ENCODE measurements at places on chromosomes 2 and 18.

GRCh38 chr2:23487735-23488492 lies 102.9 kb downstream of the KLHL29 start:
- no peak for DNase-seq

DNA sequence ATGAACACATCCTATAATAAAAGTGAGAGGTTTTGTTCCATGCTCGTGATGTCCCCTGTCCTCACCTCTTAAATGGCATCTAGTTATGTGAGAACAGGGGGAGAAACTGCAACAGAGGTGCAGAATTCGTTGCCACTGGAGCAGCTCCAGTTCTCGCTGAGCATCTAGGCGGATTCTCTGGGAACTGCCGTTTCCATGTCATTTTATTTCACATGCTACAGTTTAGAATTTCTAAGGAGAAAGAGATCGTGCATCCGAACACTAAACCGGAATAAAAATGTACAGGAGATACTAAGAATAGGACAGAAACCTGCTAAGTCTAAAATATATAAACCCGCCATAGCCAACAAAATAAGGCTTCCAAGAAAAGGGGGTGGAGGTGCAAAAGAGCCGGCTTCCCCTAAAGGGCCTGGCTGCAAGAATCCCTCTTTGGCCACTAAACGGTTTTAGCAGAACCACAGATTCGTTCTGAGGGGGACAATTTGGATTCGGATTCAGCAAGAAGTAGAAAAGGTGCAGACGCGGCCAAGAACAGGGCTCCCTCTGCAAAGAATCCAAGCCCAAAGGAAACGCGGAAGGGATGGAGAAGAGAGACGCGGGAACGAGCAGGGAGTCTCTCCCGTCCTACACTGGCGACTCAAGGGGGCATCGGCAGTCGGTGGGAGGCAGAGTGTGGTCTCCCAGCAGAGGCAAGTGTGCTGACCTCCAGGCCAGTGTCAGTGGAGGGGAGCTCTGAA lies 1.3 kb downstream of the TMEM163 start:
- no peak for DNase-seq

- DNase-seq: no peak
Measured at GRCh38 chr18:13581496-13582177, 144.7 kb downstream of the FAM210A start.

- no peak for DNase-seq
Measured at GRCh38 chr2:25098056-25098455, 56.2 kb downstream of the EFR3B start.

DNA sequence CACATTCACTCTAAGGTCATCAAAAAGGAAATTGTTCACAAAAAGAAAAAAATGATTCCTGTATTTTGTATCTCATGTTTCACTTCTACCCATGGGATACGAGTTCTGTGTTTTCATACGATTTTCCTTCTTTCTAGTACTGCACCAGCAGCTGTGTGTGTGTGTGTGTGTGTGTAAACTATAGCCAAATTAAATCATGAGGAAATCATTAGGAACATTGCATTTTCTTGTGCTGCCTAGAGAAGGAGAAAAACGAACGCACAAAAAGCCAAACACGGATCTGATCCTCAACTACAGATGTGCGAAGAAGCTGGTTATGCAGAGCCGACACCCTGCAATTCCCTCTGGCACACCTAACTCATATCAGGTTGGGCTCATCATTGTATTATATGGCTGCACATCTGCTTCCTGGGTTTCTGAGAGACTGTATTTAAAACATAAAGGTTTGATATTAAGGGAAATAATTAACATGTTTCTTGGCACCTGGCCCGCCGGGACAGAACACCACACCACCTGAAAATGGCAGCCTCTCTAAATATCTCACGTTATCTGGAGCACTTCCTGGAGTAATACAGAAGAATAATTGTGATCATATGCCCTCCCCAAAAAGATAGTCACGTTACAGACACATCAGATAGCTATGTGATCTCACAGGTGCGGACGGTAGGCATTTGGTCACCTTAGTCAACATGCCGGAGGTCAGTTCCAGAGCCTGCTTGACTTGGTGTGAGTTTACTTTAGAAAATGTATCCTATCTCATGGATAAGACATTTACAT lies 586.3 kb upstream of the SALL3 start:
- DNase-seq: no peak

DNA sequence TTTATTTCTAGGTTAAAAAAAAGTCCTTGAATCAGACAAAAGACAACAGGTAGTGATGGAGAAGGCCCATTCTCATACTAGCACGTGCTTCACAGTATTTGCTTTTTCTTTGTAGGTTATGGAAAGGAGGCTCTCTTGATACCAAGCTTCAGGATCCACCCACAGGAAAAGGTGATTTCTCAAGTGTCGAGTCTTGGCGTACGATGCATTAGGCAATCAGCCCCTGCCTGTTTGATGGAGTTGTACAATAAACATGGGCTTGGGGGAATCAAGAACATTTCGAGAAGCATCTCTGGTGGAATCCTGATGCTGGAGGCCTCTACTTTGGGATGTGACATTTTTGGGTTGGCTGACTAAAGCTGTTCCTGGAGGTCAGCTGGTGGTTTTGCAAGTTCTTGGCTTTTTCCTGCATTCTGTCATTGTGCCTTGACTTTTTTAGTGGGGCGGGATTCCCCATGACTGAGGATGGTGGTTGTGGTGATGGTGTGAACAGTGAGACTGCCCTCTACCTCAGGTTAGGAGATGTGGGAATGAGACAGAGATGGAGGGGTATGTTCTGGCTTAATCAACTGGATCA lies 231.5 kb upstream of the SPRED2 start:
- no peak for DNase-seq

DNA sequence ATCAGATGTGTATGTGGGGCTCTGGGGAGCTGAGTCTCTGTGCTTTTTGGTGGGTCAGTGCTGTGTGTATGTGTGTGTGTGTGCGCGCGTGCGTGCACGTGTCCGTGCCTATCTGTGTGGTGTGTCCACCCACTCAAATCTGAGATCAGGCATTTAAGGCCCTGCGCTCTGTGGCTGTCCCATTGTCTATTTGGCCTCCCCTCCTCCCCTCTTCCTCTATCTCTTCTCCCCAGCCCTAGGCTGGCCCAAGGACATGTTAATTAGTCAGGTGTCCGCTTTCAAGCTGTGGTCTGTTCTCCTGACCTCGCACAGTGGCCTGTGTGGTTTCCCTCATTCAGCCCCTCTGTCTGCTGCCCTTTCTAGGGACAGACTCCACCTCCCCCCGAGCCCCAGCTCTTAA lies 136.4 kb downstream of the DYSF start:
- no peak for DNase-seq

DNA sequence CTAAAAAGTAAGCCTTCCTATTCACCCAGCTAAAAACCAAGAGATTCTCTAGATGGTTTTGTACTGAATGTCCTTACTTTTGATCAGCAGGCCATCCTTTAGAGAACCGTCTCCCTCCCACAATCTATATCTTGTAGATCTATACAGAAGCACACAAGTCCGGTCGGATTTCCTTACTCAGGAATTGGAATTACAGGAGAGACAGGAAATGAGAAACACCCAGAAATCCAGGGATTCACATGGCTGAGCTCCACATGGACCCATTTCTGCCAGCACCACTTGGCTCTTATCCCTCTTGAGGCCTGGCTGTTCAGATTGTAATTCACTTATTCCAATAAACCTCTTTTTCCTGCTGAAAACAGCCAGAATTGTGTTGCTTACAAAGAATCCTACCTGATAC lies 4.5 kb downstream of the OLA1 start:
- no peak for DNase-seq

GRCh38 chr2:66733364-66733999 lies 298.6 kb downstream of the MEIS1 start:
- DNase-seq: no peak

All from H1 (cell line).